CD8-positive, alpha-beta memory T cell (primary cell): ENCODE measurements at places on chromosomes 2 and 18. TPM values are rescaled to one million over a fixed set of nuclear protein-coding genes. Genes with fewer than 3 reads are reported as not detected.

Gene RNASEH1
- total RNA-seq: 38.1 TPM

GRCh38 chr2:239078128-239078924, 230.4 kb downstream of the TWIST2 start:
- DNase-seq: no peak

- no peak for DNase-seq
Observed at GRCh38 chr2:130336877-130337734, 5.6 kb upstream of the IMP4 start.

Gene KCTD18
- total RNA-seq: 14.5 TPM

DNA sequence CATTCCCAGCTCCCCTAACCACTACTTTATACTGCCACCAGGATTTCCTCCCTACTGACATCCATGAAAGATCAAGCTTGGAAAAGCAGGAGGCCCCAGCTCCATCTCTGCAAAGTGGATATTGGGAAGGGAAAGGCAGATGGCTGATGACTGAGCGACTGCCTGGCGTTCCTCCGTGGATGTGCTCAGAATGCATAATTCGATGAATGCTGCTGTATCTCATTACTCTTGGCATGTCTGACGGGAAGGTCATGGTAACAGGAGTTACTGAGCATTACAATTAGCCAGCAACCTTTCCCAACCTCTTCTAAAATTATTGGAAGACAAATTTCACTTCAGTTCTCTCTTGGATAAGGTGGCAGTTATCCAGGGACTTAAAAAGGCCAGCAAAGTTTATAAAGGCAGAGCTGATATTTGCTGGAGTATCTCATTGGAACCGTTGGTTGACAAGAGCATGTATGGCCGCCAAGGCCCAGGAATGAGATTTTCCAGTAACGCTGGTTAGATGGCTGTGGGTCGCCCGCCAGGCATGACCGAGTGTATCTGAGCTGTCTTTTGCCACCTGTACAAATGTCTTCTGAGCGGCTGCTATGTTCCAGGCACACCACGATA, 34.5 kb downstream of the KCNE4 start:
- no peak for DNase-seq

Gene GGCX
- total RNA-seq: 22.3 TPM

- no peak for DNase-seq
Observed at GRCh38 chr2:129059476-129059875, 740.8 kb upstream of the HS6ST1 start.

Gene DIPK1C
- not detected for total RNA-seq

Gene SNX17
- total RNA-seq: 130 TPM

- no peak for DNase-seq
Observed at GRCh38 chr18:75527848-75528685, 100.6 kb upstream of the SMIM21 start.

- DNase-seq: no peak
Observed at GRCh38 chr2:215060861-215061536, 77.4 kb downstream of the ABCA12 start.

GRCh38 chr2:7620255-7620654, 703.0 kb downstream of the RNF144A start:
- no peak for DNase-seq

GRCh38 chr2:37326866-37327634, 2.4 kb upstream of the PRKD3 start:
- DNase-seq: no peak

GRCh38 chr2:24566630-24567029, 75.6 kb downstream of the NCOA1 start:
- no peak for DNase-seq

Gene RAB17
- not detected for total RNA-seq

GRCh38 chr2:235007664-235008457, 56.0 kb downstream of the SH3BP4 start:
- no peak for DNase-seq

GRCh38 chr2:164599954-164600589, 21.2 kb downstream of the GRB14 start:
- DNase-seq: no peak

Gene GPR35
- total RNA-seq: 9.0 TPM

Gene KCNIP3
- total RNA-seq: not detected

DNA sequence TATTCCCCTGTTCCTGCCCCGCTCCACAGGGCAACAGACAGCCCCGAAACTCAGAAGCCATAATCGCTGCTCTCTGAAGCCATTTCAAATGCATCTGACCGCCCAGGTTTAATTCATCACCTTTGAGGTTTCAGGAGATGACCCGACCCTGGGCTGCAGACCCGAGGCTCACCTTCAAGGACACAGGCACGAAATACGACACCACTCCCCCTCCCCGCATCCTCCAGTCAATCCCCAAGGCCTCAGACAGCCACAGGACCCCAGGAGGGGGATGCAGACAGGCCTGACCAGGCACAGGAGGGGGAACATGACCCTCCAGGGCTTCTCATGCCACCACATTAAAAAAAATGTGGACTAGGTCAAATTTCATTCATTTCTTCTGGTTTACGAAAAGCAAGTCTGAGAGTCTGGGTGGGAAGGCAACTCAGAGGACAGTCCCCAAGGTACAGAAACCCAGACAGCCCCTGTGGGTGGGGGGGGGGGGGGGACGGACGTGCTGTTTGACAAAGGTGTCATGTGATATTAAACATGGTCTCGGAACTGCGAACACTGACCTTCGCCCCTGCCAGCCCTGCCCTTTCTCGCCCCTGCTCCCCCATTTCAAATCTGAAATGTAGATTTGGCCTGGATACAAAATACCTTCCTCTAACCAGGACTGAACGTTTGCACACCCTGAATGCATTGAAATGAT, 142.9 kb downstream of the BCL11A start:
- DNase-seq: no peak

DNA sequence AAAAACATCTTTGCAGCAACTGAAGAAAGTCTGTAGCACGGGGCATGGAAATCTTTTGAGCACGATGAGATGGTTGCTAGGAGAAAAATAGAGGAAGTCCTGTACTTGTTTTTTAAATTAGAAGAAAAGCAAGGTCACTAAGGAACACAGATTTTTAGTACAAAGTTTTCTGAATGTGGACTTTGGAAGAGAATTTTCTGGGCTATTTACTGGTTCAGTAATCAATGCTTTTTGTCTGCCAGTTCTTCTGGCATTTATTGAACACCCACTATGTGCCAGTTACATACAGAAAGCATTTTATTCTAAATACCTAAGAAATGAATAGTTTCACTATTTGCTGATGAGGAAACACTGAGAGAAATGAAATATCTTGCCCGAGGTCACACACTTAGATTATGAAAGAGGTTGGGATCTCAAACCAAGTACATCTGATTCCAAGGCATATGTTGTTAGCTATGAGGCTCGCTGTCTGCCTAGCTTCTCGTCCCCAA, 15.6 kb upstream of the MAP3K20 start:
- DNase-seq: no peak

Gene HOXD8
- not detected for total RNA-seq

- no peak for DNase-seq
Observed at GRCh38 chr18:64380117-64380516, 231.2 kb upstream of the LINC00305 start.

Gene MC5R
- not detected for total RNA-seq
